ENCODE measurements at places on chromosomes 3 and 15.

DNA sequence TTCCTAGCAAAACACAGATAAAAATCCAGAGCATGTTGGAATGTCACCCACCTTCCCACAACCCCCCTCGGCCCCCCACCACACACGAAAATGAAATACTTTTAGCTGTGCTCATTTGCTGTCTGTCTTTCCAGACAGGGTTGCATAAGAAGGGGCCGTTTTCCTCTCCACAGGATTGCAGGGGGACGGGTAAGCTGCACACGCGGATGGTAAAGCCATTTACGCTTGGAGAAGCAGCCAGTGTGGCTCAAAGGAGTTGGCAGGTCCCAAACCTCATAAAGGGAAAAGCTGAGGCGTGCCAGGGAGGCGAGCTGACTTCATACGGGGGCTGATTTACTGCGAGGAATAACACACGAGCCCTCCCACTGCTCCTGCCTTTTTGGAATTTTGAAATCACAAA lies 47.4 kb upstream of the ITGA11 start:
- no peak for DNase-seq

- DNase-seq: no peak
Measured at GRCh38 chr15:45149060-45149459, 19.3 kb downstream of the DUOX1 start.

DNA sequence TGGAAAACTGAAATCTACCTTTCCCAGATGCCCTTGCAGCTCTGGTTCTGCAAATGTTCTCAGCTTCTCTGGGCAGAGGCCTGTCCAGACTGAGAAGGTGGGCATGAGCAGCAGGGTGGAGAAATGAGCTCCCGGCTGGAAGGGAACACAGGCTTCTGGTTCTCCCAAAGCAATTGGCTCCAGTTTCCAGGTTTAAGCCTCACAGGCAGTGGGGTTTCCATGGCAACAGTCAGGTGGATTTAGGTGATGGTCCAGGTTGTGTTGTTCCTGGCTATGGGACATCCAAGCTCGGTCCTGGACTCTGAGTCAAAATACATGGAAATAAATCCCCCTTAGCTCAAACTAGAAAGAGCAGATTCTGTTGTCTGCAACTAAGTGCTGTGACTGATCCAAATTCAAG lies 94.6 kb upstream of the IQSEC1 start:
- DNase-seq: no peak

- no peak for DNase-seq
Measured at GRCh38 chr15:35547775-35548364, 1.9 kb upstream of the DPH6 start.

Measured in vagina (tissue), 2 donors.